GM12878 (cell line): ENCODE measurements at places on chromosomes 5 and 9. TPM values are rescaled to one million over a fixed set of nuclear protein-coding genes. Genes with fewer than 3 reads are reported as not detected.

GRCh38 chr9:135920256-135920930, 13.0 kb upstream of the CAMSAP1 start:
- H3K27me3 ChIP-seq: no peaks in the 10 kb centered on the region
- no peak for DNase-seq
- no peaks in the 10 kb centered on the region for H3K36me3 ChIP-seq
- H3K27ac ChIP-seq: no peak overlapping the region

- no peaks in the 10 kb centered on the region for H3K36me3 ChIP-seq
- DNase-seq: no peak
- no peak overlapping the region for H3K4me3 ChIP-seq
- H3K4me1 ChIP-seq: no peaks in the 10 kb centered on the region
- no peaks in the 10 kb centered on the region for H3K27me3 ChIP-seq
- H3K27ac ChIP-seq: no peak overlapping the region
Measured at GRCh38 chr5:179454356-179454755, 96.0 kb upstream of the RUFY1 start.

DNA sequence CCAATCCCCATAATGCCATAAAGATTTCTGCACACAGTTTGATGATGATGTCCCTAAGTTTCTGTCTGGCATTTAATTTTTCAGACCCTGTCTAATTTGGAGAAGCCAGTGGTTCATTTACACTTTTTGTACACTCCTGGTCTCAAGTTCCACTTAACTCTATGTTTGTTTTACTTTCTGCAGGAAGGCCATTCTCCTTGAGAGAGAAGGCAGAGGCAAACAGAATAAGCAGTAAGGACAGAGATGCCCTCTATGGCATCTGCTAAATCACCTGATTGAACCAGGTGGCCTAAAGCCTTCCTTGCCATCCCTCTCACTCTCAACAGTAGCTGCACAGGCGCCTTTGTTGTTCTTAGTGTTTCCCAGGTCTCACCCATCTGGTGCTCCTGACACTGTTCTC, 86.1 kb upstream of the LRRTM2 start:
- H3K4me1 ChIP-seq: no peaks in the 10 kb centered on the region
- no peak overlapping the region for H3K27ac ChIP-seq
- DNase-seq: no peak
- no peak overlapping the region for H3K4me3 ChIP-seq
- peaks cover 10% of the 10 kb centered on the region; the same call in 1 of the 2 replicates for H3K36me3 ChIP-seq
- H3K27me3 ChIP-seq: no peaks in the 10 kb centered on the region

DNA sequence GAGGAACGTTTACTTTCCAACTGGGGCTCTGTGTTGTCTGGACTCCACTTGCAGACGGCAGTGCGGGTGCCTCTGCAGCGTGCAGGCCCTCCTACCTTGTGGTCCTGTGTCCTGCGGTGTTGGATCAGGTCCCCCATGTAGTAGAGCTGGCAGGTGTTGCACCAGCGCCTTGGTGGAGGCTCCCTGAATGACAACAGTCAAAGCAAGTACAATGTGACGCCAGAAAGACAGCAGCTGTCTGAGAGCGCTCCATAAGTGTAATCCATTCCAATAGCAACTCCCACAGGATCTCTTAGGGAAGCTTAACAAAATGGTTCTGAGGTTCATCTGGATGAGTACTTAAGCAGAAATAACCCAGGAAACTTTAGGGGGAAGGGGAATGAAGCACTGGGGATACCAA, 9.9 kb downstream of the BBLN start:
- H3K4me1 ChIP-seq: no peaks in the 10 kb centered on the region
- DNase-seq: no peak
- no peak overlapping the region for H3K4me3 ChIP-seq
- H3K36me3 ChIP-seq: peaks cover 10% of the 10 kb centered on the region
- H3K27ac ChIP-seq: no peak overlapping the region

DNA sequence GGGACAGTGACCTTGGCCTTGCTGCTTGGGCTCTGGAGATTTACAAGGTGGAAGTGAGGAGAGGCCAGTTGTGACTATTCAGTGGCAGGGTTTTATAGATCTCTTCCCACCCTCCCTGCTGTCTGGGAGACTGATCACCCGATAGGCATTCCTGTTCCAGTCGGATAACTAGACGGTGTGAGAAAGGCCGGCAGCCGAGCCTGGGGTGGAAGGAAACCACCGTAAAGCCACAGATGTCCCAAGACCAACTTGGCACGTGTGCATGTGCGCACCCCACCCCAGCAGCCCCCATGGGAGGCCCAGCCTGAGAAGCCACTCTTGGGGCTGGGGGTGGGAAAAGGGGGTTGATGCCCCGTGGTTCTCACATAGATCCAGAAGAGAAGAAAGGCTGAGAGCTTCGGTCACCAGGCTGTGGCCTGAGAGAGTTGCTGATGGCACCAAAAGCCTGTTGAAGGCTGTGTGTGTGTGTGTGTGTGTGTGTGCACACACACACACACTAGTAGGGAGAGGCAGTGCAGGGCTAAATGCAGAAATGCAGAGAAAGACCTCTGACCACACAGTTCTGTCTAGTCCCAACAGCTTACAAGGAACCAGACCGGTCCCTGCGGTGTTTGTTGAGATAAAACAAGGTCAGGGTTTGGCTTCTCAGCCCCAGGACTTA, 225.8 kb downstream of the FANCC start:
- no peaks in the 10 kb centered on the region for H3K27me3 ChIP-seq
- DNase-seq: no peak
- no peaks in the 10 kb centered on the region; the same call in 1 of the 2 replicates for H3K4me1 ChIP-seq
- no peak overlapping the region for H3K4me3 ChIP-seq
- H3K36me3 ChIP-seq: no peaks in the 10 kb centered on the region; the same call in 1 of the 2 replicates

Gene PCSK1
- total RNA-seq: 0.08 TPM in 1 of 2 replicates, not detected in the other

Gene ELP1
- total RNA-seq: 20.1 and 20.7 TPM in 2 replicates

Gene LPAR1
- total RNA-seq: 9.6 and 10.8 TPM in 2 replicates
